ENCODE measurements at places on chromosomes 6 and 20. TPM values are rescaled to one million over a fixed set of nuclear protein-coding genes. Genes with fewer than 3 reads are reported as not detected.

DNA sequence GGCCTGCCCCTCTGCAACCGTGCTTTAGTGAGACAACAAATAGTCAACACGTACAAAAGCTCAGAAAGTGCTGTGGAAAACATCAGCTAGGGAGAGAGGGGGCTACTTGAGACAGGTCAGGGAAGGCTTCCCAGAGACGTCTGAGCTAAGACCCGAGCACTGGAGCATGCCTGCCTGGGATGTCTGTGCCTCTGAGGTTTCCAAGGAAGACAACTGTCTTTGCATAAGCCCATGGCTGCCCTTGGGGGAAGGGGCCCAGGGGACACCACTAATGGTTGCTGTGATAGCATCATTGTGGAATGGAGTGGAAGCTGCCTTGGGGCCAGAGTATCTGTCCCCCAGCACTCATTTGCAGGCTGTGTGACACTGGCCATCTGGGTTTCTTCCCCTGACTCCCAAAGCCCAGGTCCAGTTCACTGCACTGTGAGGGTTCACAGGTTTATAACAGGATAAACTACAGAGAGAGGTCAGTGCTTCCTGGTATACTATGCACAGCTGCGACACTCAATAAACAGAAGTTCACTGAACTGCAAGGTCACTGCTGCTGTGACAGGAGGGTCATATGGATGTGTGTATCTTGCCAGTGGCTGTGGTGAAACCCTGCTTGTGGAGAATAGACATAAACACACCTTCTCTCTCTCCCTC is 1.5 kb upstream of the ARFGEF2 start:
- H3K27me3 ChIP-seq, result no peaks in the 10 kb centered on the region
- H3K4me3 ChIP-seq, result no peak overlapping the region
- no peak for DNase-seq
- peaks cover 36% of the 10 kb centered on the region for H3K4me1 ChIP-seq

GRCh38 chr6:167952512-167952859 is 45.0 kb upstream of the KIF25 start:
- no peak overlapping the region for H3K4me3 ChIP-seq
- H3K4me1 ChIP-seq, result no peaks in the 10 kb centered on the region
- H3K27ac ChIP-seq, result no peak overlapping the region
- no peaks in the 10 kb centered on the region for H3K27me3 ChIP-seq

GRCh38 chr6:5679691-5680090 is 327.0 kb downstream of the NRN1 start:
- no peaks in the 10 kb centered on the region for H3K27me3 ChIP-seq
- H3K4me1 ChIP-seq, result no peaks in the 10 kb centered on the region
- no peak overlapping the region for H3K27ac ChIP-seq

DNA sequence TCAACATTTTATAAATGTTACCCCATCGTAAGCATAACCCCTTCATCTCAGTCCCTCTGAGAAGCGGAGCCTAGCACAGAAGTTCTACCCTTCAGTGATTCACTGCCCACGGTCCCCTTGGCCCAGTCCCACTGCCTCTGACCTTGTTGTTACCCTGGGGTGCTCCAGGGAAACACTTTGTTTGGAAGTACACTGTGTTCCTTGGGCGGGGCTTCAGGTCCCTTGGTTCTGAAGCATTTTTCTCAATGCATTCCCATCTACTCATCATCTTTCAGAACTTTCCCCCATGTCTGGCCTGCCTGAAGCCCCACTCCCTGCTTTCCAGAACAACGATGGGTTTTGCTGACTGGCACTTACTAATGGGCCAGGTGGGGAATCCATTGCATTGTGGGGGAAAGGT is 296.2 kb downstream of the FOXA2 start:
- no peaks in the 10 kb centered on the region for H3K27me3 ChIP-seq
- no peak overlapping the region for H3K27ac ChIP-seq
- H3K36me3 ChIP-seq, result no peaks in the 10 kb centered on the region
- no peak for DNase-seq

DNA sequence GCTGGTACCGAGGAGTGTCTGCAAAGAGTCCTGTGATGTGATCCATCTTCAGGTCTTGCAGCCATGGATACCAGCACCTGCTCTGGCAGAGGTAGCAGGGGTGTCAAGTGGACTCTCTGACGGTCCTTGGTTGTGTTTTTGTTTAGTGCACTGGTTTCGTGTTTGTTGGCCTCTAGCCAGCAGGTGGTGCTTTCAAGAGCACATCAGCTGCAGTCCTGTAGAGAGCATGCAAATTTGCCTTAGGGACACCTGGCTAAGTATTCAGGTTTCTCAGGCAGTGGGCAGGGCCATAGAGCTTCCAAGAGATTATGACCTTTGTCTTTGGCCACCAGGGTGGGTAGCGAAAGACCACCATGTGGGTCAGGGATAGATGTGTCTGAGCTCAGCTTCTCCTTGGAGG is 14.5 kb upstream of the RGS17 start:
- no peak for DNase-seq
- H3K27me3 ChIP-seq, result peaks cover 4% of the 10 kb centered on the region
- H3K36me3 ChIP-seq, result no peaks in the 10 kb centered on the region

DNA sequence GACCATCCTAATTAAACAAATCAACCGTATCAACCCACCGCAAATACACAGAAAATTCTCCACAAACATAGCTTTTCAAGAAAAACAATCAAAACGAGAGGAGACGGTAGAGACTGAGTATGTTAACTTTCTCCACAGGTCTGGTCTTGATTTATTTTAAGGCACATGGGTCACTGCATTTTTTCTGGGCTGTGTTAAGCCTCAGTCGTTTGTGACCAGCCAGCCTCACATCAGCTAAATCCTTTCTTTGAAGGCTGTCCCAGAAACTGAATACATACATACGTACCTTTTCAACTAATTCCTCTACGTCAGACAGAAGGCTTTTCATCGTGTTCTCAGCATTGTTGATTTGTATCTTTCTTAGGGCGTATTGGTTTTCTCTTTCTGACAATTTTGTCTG is 69.4 kb downstream of the LAMA4 start:
- no peak for DNase-seq
- no peaks in the 10 kb centered on the region for H3K36me3 ChIP-seq
- H3K4me1 ChIP-seq, result no peaks in the 10 kb centered on the region
- H3K27ac ChIP-seq, result no peak overlapping the region
- no peaks in the 10 kb centered on the region for H3K27me3 ChIP-seq

DNA sequence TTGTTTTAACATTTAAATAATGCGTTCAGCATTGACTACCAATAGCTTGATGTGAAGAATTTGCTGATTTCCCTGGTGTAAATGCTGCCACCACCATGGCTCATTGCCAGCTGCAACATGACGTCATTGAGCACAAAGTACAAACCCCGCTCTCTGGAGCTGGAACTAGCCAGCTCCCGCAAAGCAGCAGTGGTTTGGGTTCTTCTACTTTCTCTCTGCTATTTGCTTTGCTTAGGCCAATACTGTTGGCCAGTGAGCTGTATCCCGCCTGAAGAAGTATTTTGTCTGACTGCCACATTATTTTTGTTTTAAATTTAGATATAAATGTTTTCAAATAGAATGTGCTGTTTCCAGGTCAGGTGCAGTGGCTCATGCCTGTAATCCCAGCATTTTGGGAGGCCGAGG is 47.4 kb upstream of the KIF13A start:
- H3K4me1 ChIP-seq, result peaks cover 6% of the 10 kb centered on the region
- no peak overlapping the region for H3K4me3 ChIP-seq
- no peak for DNase-seq
- no peak overlapping the region for H3K27ac ChIP-seq

DNA sequence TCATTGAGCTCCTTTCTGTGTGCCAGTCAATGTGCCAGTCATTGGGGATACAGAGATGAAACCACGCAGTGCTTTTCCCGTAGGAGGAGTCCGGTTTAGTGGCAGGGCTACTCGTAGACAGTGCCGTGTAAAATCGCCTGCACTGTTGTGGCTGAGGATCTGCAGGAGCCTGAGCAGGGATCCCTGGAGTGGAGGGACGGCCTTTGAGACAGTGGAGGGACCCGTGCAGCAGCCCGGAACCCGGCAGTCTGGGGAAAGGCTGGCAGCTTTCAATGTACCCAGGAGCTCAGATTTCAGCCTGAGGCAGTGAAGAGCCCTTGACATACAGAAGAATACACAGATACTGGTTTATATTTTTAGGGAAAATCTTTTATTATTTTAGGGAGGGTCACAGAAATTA is 203.3 kb downstream of the ARID1B start:
- no peaks in the 10 kb centered on the region for H3K27me3 ChIP-seq
- no peaks in the 10 kb centered on the region for H3K36me3 ChIP-seq
- DNase-seq, result peak; percentile 62

DNA sequence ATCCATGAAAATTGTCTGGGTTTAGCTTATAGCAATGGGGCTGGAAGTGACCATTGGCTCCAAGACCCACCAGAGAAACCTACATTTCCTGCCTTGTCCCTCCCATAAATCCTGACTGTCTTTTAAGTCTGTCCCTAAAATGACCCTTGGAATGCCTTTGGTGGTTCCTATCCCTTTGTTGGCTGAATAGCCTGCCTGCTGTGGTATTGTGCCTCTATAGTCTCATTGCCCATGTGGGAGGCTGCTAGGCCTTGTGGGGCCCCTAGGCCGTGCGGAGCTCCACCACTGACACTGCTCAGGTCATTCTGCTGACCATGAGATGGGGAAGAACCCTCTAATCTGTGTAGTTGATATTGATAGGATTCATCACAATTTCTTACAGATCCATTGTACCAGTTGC is 43.3 kb downstream of the SCP2D1 start:
- DNase-seq, result no peak
- H3K4me1 ChIP-seq, result no peaks in the 10 kb centered on the region
- no peaks in the 10 kb centered on the region for H3K36me3 ChIP-seq
- H3K4me3 ChIP-seq, result no peak overlapping the region
- no peaks in the 10 kb centered on the region for H3K27me3 ChIP-seq
- no peak overlapping the region for H3K27ac ChIP-seq

GRCh38 chr20:21901470-21902275 is 196.2 kb downstream of the PAX1 start:
- H3K36me3 ChIP-seq, result no peaks in the 10 kb centered on the region
- H3K4me3 ChIP-seq, result no peak overlapping the region
- no peaks in the 10 kb centered on the region for H3K4me1 ChIP-seq

DNA sequence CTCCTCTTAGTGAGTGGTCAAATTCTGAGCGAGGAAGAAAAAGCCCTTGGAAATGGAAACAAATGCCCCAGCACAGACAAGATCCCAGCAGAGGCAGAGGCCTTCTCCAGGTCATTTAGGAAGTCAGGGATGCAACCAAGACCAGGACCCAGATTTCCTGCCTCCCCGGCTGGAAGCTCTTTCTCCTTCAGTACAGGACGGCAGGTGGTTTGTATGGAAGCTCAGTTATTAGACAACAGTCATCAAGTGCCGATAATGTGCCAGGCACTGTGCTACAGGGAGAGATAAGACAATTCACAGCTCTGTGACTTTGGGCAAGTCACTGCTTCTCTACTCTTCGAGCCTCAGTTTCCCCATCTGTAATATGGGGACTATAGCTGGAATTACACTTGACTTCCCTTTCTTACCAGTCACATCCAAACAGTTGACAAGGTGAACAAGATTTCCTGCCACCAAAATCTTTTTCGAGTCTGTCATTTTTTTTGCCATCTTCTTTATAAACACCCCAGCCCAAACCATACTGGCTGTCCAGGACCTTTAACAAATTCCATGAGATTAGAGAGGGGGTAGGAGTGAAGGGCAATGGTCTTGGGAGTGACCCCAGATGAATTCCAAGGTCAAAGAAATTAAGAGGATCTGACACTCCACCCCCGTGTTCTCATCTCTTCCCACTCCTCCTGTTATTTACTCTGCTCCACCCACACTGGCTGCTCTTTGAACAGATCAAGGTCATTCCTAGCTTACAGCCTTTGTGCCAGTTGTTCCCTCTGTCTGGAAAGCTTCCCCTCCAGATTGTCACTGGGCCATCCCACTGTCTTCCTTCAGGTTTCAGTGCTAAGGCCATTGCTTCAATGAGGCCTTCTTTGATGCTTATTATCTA is 6.0 kb downstream of the MMP9 start:
- no peaks in the 10 kb centered on the region for H3K36me3 ChIP-seq
- H3K4me3 ChIP-seq, result no peak overlapping the region
- no peaks in the 10 kb centered on the region for H3K27me3 ChIP-seq
- no peak for DNase-seq
- H3K4me1 ChIP-seq, result peaks cover 6% of the 10 kb centered on the region

- no peak for DNase-seq
- no peaks in the 10 kb centered on the region for H3K27me3 ChIP-seq
- peaks cover 82% of the 10 kb centered on the region for H3K36me3 ChIP-seq
- no peak overlapping the region for H3K4me3 ChIP-seq
- peaks cover 95% of the 10 kb centered on the region for H3K4me1 ChIP-seq
- peak overlapping the region; percentile 98 for H3K27ac ChIP-seq
Measured at GRCh38 chr6:56525974-56526789, 116.5 kb downstream of the DST start.

- no peak overlapping the region for H3K27ac ChIP-seq
- H3K36me3 ChIP-seq, result no peaks in the 10 kb centered on the region
- peak; percentile 87 for DNase-seq
Measured at GRCh38 chr6:166313255-166314070, 5.3 kb upstream of the PRR18 start.

GRCh38 chr6:30768634-30769087 is 24.3 kb upstream of the IER3 start:
- H3K27me3 ChIP-seq, result no peaks in the 10 kb centered on the region
- no peak overlapping the region for H3K27ac ChIP-seq
- H3K4me3 ChIP-seq, result no peak overlapping the region
- DNase-seq, result no peak
- H3K36me3 ChIP-seq, result no peaks in the 10 kb centered on the region
- no peaks in the 10 kb centered on the region for H3K4me1 ChIP-seq

GRCh38 chr20:37209661-37210314 is 30.4 kb upstream of the MROH8 start:
- no peak overlapping the region for H3K27ac ChIP-seq
- H3K4me3 ChIP-seq, result no peak overlapping the region

GRCh38 chr6:170489836-170490235 is 63.3 kb downstream of the PSMB1 start:
- H3K27me3 ChIP-seq, result no peaks in the 10 kb centered on the region
- no peak overlapping the region for H3K4me3 ChIP-seq
- DNase-seq, result no peak
- no peak overlapping the region for H3K27ac ChIP-seq
- no peaks in the 10 kb centered on the region for H3K36me3 ChIP-seq
- H3K4me1 ChIP-seq, result no peaks in the 10 kb centered on the region

- H3K27ac ChIP-seq, result no peak overlapping the region
- H3K36me3 ChIP-seq, result no peaks in the 10 kb centered on the region
- H3K27me3 ChIP-seq, result no peaks in the 10 kb centered on the region
- H3K4me3 ChIP-seq, result no peak overlapping the region
- DNase-seq, result no peak
Measured at GRCh38 chr6:130482645-130483390, 117.0 kb downstream of the TMEM200A start.

The LBP gene
- total RNA-seq, result not detected

The ADGRB3 gene
- total RNA-seq, result not detected

The PKHD1 gene
- 0.11 TPM for total RNA-seq

The PAK5 gene
- not detected for total RNA-seq

The ENPP5 gene
- not detected for total RNA-seq

The CDK5RAP1 gene
- total RNA-seq, result 32.5 TPM

The RUNX2 gene
- 0.90 TPM for total RNA-seq

The ADGB gene
- not detected for total RNA-seq

The GPR31 gene
- not detected for total RNA-seq

The KIAA1755 gene
- not detected for total RNA-seq

The BEND6 gene
- total RNA-seq, result not detected

The PGBD1 gene
- 8.2 TPM for total RNA-seq

The GTSF1L gene
- not detected for total RNA-seq

Data from Karpas-422 (cell line).